ENCODE measurements at places on chromosomes 1 and 21.

DNA sequence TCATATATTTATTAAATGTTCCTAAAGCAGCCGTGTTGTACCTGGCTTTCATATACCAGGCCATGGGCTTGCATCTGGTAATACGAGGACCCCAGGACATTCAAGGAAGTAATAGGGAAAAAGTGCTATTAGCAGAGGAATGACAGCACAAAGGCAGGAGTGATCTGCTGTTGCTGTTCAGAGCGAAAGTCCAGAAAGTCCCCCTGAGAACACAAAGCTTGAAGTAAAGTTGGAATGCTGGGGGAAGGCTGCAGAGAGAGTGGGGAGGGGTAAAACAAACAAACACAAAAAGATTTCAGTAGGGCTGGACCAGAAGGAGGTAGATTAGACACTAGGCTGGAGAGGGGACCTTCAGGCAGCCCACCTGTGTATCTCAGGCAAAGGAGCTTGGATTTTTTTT is 94.6 kb upstream of the C8B start:
- DNase-seq: no peak

DNA sequence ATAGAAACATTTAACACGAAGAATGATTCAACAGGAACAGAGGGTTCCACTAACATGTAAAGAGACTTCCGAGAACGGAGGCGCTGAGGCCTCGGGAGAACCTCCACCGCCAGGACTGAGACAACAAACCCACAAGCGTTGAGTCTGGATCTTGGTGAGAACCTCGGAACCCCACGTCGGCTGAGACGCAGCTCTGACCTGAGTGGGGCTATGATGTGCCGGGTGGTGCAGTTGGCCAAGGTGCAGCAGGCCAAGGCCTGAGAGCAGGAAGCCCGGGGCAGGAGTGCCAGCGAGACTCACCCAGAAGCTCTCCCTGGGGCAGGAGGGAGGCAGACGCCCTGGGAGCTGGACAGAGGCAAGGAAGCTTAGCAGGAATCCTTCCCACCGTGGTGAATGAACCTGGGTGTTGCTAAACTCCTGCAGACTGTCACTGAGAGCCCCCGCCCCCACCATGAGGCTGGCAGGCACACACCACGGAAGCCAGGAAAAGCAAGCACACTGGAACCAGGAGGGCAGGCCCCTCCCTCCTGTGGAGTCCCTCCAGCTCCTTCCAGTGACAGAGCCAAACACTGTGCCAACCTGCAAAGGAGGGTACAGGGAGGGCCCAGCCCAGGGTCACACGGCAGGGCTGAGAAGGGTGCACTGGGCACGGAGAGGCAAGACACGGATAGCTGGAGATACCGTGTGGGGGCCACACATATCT is 34.8 kb downstream of the WDR4 start:
- no peak for DNase-seq

DNA sequence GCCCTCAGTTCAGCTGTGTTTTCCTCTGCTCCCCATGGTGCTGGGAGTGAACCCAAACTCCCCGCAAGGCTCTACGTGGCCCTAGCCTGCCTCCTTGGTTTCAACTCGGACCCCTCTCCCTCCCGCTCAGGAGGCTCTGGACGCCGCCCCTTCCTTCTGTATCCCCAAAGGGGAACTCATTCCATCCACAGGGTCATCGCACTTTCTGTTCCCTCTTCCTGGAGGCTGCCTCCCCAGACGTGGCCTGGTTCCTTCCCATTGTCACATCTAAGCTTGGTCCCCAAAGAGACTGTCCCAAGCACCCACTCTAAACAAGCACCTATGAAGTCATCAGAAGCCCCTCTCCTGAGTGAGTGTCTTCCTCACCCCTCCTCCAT is 10.9 kb downstream of the KCNAB2 start:
- no peak for DNase-seq

DNA sequence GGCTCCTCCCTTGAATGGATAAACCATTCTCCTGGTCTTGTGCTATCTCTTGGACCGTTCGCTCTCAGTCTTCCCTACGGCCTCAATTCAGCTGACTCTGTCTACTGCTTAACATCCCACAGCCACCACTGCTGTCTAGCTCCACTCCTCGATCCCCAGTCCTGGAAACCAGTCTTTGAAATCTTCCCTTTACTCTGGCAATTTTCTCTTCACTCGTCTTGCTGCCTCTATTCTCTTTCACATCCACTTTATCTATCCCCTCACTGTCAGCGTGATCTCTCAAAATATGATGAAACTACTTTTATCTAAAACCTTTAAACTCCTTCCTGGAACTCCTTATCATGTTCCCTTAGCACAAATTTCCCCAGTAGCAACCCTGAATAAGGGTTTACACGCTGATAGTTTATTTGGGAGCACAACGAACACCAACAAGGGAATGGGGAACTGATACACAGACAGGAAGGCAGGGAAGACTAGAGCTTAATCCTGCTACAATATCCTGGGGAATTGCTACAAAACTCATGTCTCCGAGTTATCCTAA is 131.6 kb upstream of the SAMSN1 start:
- no peak for DNase-seq

GRCh38 chr1:57736940-57737339 is 313.1 kb upstream of the DAB1 start:
- DNase-seq: no peak

- DNase-seq: no peak
Observed at GRCh38 chr21:33386222-33386784, 16.9 kb upstream of the IFNGR2 start.

- no peak for DNase-seq
Observed at GRCh38 chr1:179776831-179777230, 33.7 kb downstream of the FAM163A start.

DNA sequence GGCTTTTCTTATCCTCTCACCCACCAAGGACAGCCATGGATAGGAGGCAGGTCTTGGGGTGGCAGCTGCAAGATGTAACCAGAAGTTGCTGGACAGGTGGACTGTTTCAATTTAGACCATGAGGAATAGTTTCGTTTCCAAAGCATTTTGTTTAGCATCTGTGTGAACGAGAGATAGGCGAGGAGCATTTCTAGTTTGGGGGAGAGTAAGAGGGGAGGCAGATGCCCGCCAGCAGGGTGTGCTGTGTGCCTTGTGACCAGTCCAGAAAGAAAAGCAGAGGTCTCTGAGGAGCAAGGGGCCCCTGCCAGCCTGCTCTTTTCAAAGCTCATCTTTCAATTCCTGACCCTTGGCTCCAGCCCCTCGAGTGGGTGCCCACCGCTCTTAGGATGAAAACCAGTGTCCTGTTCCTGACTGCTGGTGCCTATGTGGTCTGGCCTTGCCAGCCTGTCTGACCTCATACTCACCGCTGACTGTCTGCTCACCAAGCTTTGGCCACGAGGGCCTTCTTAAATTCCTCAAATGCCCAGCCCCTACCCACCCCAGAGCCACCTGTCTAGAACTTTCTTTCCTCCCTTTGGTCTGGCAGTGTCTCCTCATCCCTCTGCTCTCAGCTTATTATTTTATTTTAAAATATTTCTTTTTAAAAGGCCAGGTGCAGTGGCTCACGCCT is 8.5 kb downstream of the SERINC2 start:
- no peak for DNase-seq

DNA sequence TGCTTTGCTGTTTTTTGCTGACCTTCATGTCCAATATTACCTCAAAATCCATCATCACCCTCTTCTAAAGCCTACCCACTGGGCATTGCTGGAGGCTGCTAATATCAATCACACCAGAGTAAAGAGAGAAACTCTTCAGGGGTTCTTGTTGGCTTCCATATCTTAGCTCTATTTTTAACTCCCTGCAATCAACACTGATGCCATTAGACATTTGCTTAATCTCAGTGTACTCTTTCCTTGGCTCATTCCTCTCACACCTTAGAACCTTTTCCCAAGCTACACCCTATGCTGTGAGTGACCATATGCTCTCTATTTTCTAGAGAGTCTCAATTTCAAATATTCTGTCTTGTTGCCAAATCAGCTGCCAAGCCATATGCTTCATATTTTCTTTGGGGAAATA is 40.6 kb upstream of the RABGAP1L start:
- no peak for DNase-seq

- no peak for DNase-seq
Observed at GRCh38 chr1:200048244-200048643, 20.7 kb downstream of the NR5A2 start.

DNA sequence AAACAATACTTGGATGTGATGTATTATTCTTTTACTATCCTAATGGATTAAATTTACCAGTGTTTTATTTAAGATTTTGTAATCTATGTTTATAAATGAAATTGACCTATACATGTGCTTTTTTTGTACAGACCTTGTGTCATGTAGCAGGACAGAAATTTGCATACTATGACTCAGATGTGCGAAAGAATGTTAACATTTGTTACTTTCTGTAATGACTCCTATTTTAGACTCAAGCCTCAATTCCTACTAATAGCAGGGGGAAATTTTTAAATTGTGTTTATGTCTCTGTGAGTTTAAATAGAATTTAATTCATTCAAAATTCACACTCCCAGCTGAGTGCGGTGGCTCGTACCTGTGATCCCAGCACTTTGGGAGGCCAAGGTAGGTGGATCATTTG is 21.8 kb upstream of the RIMKLA start:
- no peak for DNase-seq
